ENCODE measurements at places on chromosomes 4 and X.
A peak's percentile ranks its signal among the peaks of the same experiment; 100 is the strongest.

DNA sequence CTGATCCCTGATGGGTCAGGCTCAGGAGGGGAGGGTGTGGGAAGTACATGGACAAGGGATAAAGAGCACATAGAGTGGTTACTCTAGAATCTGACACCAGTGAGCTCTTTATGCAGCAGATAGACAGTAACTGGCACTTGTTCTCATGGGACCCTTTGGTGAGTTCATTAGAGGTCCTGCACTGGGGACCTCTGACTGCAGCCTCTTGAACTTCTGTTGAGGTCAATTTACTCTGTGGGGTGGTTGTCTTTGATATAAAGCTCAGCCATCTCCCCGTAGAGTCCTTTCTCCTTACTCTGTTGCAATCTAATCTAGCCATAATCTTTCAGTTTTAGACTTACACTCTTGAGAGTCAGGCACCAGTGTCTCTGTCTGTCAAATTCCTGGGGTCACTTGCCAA is 222.4 kb downstream of the GPAT3 start:
- no peak for DNase-seq

- DNase-seq: no peak
Measured at GRCh38 chrX:9707306-9708033, 58.2 kb downstream of the GPR143 start.

DNA sequence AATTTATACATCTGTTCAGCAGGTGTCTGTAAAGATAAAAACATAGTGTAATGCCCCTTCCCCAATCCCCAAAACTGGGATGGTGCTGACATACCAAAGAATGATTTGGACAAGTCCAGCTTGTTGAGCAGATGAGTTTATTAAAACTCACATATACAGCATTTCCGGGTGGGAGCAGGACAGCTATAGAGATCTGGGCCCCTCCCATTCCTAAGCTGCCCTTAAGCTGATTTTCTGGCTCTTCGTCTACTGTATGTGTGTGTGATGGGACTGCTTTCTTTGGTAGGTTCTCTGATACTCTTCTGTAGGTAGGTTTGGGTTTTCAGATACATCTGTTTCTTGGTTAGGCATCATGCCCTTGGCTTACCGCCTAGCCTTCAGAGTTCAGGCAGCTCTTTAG is 703.7 kb upstream of the PCDH10 start:
- no peak for DNase-seq

- peak; percentile 18 for DNase-seq
Measured at GRCh38 chr4:184262901-184263300, 45.2 kb upstream of the ENPP6 start.

GRCh38 chr4:20394512-20394911 is 142.8 kb downstream of the SLIT2 start:
- no peak for DNase-seq

GRCh38 chr4:98930311-98930865 is 1.5 kb upstream of the EIF4E start:
- no peak for DNase-seq

DNA sequence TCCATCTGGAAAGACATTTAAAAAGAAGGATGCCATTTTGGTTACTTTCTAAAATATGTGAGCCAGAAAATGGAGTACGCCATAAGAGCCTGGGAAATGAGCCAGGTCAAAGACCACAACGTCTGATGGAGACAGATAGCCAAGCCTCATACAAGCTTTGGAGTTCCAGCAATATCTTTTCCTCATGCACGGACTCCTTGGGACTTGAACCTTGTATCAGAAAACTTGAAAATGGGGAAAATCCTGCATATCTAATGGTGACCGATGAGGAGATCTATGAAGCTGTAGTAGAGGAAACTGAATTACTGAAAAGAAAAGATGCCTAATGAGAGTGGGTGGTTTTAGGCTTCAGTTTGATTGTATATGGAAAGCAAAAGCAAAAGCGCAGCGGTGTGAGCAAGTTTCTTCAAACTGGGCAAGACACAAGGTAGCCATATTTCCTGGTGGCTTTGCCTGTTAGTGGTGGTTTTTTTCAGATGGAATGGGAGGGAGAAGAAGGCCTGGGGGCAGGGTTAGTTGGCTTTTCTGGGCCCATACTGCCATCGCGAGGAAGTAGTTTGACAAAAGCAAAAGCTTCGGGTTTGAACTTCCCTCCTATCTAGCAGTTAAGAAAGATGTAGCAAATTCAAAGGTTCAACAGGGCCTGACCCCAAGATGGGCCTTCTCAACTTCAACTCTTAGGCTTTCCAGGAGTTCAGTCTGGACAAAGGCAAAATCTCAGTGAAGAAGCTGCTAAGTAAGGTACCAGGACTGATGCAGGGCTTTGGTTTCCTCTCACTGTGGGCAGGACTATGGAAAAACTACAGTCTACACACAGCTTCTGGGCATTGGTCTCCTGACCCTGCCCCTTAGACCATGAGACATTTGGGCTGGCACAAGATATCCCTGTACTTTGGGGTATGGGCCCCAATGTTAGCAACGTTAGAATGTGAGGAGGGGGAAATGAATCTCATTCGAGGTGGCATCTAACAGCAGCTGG is 210.0 kb upstream of the STK26 start:
- peak; percentile 37 for DNase-seq

DNA sequence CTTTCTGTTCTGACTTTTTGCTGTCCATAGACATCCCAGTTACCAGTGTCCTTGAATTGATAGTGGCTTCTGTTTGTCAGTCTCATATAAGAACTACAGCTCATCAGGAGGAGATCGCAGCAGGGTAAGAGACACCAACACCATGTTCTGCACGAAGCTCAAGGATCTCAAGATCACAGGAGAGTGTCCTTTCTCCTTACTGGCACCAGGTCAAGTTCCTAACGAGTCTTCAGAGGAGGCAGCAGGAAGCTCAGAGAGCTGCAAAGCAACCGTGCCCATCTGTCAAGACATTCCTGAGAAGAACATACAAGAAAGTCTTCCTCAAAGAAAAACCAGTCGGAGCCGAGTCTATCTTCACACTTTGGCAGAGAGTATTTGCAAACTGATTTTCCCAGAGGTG is 30.1 kb downstream of the GUCY1A1 start:
- no peak for DNase-seq

DNA sequence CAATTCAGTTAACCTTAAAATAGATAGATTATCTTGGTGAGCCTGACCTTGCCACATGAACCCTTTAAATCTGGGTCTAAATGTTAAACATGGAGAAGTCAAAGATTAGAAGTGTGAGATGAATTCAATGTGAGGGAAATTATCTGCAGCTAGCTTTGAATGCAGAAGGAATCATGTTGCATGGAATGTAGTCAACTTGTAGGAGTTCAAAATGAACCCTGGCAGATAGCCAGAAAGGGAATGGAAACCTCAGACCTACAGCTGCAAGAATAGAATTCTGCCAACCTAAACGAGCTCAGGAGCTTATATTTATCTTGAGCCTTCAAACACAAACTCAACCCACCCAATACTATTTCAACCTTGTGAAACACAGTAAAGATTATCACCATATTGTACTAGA is 632.5 kb downstream of the KCTD8 start:
- no peak for DNase-seq

DNA sequence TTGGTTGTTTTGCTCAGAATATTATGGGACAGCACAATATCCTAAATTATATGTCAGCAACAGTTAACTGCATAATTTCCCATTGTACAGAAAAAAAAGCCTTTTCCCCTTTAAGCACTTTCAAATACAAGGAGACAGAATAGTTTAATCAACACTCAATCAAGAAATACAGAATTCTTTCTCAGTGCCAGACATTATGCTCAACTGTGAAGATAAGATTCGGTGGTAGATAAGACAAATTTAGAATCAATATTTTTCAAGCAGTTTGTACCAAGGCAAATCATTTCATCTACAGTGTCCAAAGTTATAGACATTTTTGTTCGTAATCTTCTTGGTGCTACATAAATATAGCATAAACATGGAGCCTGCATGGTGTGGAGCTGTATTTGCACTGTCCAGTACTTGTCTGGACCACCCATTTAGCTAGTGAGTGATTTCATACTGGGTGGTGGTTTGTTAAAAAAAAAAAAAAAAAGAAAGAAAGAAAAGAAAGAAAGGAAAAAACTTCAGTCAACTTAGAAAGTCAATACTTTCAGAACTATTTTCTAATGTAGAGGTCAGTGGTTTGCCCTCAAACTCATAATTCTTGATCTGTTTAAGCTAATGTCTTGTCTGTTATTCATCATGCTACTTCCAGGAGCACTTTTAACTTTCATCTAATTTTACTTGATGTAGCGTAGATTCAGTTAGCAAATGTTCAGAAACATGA is 522.9 kb downstream of the FAT4 start:
- no peak for DNase-seq

- no peak for DNase-seq
Measured at GRCh38 chrX:47482065-47482511, 934 bp downstream of the ZNF41 start.

DNA sequence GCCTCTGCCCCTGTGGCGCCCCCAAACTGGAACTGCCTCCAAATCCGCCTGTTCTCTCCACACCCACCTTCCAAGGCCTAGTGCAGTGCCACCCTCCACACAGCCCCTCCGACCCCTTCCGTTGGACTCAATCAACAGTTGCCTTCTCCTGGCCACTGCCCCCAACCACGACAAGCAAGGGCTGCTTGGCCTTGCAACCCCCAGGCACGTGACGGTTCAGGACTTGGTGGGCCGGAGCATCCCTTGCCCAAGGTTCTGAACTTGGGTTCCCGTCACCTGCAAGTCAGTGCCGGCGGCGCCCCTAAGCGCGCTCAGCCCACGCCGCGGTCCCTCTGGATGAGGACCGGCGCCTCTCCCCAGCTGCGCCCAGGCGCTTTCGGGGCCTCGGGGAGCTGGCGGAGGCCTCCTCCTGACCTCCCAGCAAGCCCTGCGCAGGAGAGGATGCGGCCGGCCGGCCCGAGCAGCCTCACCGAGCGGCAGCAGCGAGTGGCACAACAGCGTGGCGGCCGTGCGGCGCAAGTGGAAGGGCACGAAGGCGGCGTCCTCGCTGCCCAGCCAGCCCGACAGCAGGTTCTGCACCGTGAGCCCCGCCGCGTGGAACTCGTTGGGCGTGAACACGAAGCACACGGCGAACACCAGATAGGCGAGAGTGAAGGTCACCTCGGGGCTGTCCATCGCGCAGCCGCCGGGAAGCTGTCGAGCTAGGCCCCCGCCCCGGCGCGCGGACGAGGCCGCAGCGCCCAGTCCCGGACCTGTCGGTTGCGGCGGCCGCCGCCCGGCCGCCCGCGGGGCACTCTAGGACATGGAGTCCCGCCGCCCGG is 750 bp downstream of the TMEM129 start:
- no peak for DNase-seq

- no peak for DNase-seq
Measured at GRCh38 chr4:71130827-71131603, 137.6 kb downstream of the DCK start.

DNA sequence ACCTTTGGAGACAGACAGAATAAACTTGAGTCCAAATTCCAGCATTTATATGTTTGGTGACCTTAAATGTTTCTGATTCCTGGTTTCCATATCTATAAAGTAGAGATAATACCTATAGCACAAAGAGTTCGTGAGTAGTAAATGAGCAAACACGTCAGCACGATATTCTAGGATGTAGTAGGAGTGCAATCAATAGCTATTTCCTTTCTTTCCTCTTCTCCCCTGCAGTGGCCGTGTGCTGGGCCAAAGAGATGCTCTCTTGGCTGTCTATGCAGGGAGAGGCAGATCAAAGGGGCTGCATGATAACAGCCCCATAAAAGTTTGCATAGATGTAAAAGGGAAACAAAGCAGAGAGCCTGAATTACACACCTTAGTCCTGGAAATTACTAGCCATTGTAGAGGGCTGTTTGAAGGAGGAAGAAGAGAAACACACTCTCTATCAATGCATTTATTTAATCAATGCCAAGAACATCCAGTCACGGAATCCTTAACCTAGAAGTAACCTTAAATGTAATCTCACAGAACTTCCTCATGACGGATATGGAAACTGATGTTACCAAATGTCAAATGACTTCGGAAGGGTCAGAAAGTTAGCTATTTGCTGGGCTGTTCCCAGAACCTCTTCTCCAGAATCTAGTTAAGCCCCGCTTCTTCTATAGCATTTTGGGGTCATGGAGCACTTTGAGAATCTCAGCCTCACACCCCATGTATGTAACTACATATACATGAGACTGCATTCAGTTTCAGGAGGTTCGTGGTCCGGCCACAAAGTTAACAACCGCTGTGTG is 35.5 kb upstream of the PLAC8 start:
- no peak for DNase-seq

GRCh38 chr4:152476796-152477195 is 59.1 kb downstream of the FBXW7 start:
- no peak for DNase-seq

- DNase-seq: no peak
Measured at GRCh38 chrX:110851780-110852179, 56.2 kb upstream of the CHRDL1 start.

DNA sequence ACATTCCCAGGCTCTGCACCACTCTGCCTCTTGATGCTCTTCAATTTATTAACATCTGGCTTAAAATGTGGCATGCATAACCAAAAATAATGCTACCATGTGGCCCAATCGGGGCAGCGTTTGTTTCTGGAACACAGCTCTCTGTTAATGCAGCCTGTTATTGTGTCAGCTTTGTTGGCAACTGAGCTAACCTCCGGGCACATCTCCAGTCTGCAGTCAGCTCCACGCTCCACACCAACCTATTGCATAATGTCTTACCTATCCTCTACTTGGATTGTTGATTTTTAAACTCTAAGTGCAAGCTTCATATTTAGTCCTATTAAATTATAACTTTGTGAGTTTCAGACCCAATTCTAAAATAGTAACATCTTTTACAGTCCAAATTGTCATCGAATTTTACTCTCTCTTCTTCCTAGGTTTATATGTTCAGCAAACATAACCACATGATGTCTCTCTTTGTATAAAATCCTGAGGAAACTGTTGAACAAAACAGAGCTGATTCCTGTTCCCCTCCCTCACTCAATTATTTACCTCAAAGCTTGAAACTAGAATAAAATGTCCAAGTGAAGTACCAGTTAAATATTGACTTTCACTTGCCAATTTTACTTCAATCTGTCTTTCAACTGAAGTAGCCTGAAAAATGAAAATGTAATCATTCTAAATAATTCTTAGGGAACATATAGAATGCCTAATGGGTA is 92.2 kb upstream of the RAPGEF2 start:
- DNase-seq: no peak

- no peak for DNase-seq
Measured at GRCh38 chrX:34238896-34239295, 106.8 kb upstream of the FAM47A start.

GRCh38 chrX:68287419-68287818 is 145.9 kb downstream of the OPHN1 start:
- DNase-seq: no peak

DNA sequence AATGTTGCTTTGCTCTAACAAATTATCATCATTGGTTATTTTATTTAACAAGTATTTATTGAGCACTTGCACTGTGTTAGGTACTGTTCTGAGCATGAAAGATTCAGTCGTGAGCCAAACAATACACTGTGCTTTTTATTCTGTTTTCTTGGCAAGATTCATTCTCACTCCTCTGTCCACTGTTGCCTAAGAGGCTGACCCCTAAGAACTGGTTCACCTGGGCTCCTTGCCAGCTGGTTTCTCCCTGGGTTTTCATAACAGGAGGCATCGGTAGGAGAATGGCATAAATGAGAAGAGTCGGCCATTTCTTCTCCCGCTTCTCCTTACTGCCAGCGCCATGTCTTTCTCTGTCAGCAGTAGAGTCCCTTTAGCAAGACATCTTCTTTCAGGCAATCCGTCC is 243.7 kb upstream of the DIAPH2 start:
- DNase-seq: no peak
